ENCODE measurements at places on chromosomes 13 and 19. TPM values are rescaled to one million over a fixed set of nuclear protein-coding genes. Genes with fewer than 3 reads are reported as not detected.

- DNase-seq, result peak; percentile 15
Observed at GRCh38 chr19:30073152-30074000, 131.3 kb downstream of the URI1 start.

DNA sequence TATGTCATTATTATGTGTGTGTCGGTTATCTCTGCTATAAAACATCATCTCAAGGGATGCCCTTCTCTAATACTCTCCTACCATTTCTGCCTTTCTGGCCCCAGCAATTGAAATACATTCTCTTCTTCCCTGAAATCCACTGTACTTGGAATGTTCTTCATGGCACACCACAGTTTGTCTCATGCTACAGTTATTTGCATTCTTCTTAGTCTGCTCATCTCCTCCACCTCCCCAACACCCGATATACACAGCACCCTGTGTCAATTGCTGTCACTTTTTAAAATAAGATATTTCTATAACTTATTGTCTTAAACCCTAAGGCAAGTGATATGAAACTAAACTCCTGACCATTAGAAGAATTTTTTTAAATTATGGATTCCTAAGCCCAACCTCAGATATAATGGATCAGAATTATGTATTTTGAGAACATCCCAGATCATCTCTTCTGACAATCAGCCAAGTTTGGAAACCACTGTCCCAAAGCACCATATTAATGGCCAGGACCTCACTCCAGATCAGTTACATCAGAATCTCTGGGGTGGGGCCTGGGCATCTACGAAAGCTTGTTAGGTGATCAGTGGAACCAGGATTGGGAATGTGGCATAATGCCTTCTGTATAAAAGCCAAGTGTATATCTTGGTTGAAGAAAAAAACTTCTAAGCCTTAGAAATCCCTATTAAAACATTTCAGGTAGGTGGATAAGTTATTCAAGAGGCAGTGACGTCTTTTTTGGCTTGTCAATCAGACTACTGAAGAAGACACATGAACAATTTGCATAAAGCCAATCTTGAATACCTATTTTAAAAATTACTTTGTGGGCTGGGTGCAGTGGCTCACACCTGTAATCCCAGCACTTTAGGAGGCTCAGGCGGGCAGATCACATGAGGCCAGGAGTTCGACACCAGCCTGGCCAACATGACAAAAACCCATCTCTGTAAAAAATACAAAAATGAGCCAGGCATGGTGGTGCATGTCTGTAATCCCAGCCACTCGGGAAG, 30.0 kb upstream of the KBTBD7 start:
- no peak for DNase-seq

- DNase-seq, result peak; percentile 87
Observed at GRCh38 chr13:43879755-43880181, at the start of gene LACC1. LACC1 (plus strand) TSS chr13:43879904; CDS start chr13:43880986, 1,082 bp downstream.

Gene IRS2
- 2.1 TPM for polyA plus RNA-seq

Gene TNFSF13B
- 1.1 TPM for polyA plus RNA-seq

Gene PLA2G4C
- 11.0 TPM for polyA plus RNA-seq

DNA sequence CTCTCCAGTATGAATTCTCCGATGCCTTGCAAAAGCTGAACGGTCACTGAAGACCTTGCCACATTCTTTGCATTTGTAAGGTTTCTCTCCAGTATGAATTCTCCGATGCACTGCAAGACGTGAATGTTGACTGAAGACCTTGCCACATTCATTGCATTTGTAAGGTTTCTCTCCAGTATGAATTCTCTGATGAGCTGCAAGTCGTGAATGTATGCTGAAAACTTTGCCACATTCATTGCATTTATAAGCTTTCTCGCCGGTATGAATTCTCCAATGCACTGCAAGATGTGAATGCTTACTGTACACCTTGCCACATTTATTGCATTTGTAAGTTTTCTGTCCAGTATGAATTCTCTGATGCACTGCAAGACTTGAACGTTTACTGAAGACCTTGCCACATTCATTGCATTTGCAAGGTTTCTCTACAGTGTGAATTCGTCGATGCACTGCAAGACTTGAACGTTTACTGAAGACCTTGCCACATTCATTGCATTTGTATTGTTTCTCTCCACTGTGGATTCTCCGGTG, 20.0 kb upstream of the ZNF841 start:
- no peak for DNase-seq

DNA sequence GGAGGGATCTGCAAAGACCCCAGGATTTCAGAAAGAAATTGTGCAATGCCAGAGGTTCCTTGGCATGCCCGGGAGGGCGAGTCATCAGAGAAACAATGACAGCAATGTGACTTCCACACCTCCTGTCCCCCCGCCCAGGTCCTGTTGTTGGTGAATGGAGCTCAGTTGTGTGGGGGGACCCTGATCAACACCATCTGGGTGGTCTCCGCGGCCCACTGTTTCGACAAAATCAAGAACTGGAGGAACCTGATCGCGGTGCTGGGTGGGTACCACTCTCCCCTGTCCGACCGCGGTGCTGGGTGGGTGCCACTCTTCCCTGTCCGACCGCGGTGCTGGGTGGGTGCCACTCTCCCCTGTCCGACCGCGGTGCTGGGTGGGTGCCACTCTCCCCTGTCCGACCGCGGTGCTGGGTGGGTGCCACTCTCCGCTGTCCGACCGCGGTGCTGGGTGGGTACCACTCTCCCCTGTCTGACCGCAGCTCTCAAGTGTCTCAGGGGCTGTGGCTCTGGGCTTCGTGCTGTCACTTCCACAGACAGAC, 5.2 kb upstream of the F10 start:
- peak; percentile 22 for DNase-seq

DNA sequence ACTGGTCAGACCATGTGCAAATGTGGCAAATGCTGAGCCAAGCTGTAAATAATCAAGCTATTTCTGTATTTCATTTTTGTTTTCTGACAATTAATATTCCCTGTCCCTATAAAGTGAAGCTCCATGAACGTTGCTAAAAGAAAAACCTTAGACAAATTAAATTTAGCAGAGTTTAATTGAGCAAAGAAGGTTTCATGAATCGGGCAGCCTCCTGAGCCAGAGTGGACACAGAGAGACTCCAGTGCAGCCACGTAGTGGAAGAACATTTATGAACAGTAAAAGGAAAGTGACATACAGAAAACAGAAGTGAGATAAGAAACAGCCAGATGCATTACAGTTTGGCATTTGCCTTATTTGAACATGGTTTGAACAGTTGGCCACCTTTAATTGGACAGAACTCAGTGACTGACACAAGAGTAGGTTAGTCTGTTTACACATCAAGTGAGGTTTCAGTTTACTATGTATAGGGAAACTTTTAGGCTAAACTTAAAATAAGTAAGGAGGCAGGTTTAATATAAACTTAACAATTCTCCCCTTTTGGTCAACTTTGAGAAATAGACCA, 69.7 kb downstream of the UFM1 start:
- no peak for DNase-seq

- DNase-seq, result no peak
Observed at GRCh38 chr19:34808566-34808965, 35.6 kb upstream of the ZNF599 start.

- DNase-seq, result peak; percentile 78
Observed at GRCh38 chr13:85806553-85807175, 7.4 kb upstream of the SLITRK6 start.

GRCh38 chr13:40706439-40706838, 40.0 kb upstream of the FOXO1 start:
- DNase-seq, result no peak

DNA sequence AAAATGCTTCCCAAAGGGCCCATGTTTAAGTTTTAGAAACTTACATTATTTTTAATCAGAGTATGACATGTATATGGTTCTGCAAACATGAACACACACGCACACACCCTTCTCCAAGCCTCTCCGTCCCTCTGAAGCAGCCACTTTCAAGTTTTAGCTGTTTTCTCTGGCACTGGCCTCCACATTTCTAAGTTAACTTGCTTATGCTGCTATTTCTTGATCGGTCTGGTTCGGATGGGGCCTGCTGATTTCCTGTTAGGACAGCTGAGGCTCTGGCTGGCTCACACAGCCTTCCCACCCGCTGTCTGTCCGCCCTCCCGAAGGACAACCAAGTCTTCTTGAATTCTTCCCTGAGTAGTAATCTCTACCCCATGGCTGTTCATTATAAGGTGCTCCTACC, 4.4 kb downstream of the SPC24 start:
- peak; percentile 31 for DNase-seq

Gene IRGC
- not detected for polyA plus RNA-seq

GRCh38 chr13:77579959-77580358, 44.5 kb downstream of the SCEL start:
- DNase-seq, result no peak

Gene IFNL3
- not detected for polyA plus RNA-seq

DNA sequence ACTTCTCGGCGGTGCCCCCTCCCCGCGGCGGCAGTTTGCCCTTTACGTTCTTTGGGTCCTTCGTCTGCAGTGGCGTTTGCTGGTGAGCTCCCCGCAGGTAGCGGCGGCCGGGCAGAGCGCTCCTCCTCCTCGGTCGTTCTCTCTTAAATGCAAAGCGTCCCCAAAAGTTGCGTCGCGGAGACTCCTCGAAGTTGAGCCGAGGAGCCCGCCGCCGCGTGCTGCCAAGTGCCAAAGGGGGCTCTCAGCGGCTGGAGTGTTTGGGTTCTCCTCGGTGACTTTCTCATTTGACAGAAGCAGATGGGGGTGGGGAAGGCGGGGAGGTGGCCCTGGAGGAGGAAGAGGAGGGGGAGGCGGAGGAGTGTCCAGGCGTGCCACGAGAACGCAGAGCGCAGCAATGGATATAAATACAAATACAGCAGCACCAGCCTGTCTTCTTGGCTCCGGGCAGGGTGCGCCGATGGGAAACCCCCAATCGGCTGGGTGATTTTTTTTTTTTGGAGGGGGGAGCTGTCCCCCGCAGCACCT, at the start of gene SOX21:
Gene SOX21 (minus strand): TSS at position 259 of the 525 bp plus-strand sequence. CDS start 496 bp downstream, outside the sequence.
- no peak for DNase-seq

GRCh38 chr19:13091400-13092157, 11.1 kb downstream of the LYL1 start:
- peak; percentile 72 for DNase-seq

- DNase-seq, result peak; percentile 19
Observed at GRCh38 chr13:82847595-82847994, 1034.7 kb downstream of the SLITRK1 start.

DNA sequence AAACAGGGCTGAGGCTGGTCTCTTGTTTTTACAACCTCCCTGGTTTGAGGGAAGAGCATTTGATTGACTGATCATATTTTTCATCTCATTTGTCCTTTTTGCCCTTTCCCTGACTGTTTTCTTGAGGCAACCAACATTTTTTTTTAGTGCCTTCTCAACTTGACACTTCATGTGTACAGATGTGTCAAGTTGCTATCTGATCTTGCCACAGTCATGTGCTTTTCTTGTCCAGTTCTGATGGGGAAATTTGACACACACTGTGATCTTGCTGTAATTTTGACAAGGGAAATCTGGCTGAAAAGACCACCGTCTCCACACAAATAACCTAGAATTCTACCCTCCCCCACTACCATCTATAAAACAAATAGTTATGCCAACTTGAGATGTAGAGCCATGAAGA, 329.6 kb downstream of the KCTD12 start:
- DNase-seq, result peak; percentile 19

DNA sequence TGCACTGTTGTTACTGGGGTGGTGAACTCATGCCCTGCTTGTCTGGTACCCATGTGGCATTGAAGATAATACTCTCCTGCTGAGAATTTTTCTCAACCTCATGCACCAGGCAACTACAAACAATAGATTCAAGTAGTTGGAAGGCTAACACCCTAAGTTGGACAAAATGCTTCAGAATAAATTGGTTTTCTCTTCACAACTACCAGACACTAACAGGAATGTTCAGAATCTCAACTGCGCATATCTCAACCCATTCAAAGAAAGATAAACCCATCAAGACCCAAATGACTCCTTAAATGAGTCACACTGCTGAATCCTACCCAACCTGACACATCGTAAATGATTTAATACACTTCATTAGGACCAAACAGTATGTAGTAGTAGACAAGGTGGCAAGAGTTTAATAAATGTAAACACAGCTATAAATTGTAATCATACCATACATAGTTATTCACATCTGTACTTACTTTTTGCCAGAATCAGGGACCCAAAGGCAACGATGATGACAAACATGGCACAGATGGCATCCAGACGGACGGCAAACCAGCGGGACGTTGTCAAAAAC, 227.4 kb downstream of the ABCC4 start:
- no peak for DNase-seq

DNA sequence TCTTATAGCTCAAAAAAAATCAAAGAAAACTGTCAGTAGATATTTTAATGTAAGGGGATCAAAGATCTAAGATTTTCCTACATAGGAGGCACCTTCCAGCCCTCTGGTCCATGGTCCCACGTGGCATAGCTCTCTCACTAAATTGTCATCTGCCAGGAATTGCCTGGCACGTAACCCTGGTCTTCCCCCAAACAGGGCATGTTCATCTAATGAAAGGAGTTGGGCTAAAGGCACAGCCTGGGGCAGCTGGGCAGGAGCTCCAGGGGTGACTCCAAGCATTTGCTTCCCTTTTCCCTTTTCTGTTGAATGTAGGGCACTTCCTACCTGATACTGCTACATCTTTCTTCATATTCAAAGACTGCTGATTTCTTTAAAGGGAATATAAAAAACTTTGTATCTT, 148.7 kb downstream of the COL4A1 start:
- DNase-seq, result no peak

- DNase-seq, result no peak
Observed at GRCh38 chr19:2113439-2114211, 16.9 kb downstream of the IZUMO4 start.

DNA sequence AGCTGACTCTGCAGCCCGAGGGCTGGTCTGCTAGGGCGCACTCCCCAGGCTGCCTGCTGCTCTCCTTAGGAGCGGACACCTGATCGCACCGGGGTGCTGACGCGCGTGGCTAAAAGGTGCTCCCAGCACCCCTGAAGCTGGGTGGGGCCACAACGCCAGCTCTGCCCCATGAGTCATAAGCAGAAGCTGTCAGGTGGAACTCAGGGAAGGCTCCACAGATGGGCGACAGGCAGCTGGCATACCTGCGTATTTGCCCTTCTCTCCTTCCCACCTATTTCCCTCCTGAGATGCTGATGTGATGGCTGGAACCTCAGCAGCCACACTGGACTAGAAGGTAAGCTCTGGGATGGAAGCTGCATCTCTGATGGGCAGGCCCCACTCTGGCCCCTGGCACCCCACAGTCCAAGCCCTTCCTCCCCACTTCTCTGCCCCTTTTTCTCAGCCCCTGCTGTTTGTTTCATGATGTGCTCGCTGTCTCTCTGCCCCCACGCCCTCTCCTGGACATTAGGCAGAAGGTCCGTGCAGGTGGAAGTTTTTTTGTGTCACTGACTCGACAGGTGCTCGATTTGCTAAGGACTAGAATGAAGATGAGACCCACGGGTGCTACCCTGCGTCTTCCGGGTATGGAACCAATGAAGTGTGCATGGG, 30.3 kb upstream of the CACTIN start:
- no peak for DNase-seq

DNA sequence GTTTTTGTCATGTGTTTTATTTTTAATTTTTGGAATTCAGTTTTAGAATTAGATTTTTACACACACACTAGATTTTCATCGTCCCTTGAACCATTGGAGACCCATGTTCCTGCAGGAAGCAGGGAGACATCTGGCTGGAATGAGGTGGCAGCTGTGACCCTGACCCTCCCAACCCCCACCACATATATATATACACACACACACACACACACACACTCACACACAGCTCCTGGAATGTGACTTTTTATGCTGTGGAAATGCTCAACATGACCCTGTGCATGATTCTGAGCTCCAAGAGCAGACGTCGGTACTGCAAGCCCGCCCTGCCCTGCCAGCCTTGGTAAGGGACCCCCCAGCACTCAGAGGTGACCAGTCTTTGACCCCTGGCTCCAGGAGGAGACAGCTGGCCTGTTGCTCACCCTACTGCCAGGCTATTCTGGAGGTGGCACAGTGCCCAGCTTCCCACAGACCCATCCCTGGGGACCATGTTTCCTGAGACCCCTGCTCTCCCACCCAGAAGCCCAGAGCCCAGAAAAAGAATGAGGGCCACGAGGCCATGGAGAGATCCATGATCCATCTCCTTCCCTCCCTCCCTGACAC, 103.2 kb upstream of the VSTM2B start:
- DNase-seq, result no peak

Gene POU2F2
- polyA plus RNA-seq, result 1.3 TPM

Measured in kidney (tissue), 22 donors.